T-helper 1 cell treated with Interleukin-12 subunit alpha and Interleukin-12 subunit beta and Interleukin-4 antibody, amounts not matched to agents 30 ng/mL and 1 ng/mL, for 36 hours (primary cell): ENCODE measurements at places on chromosomes 5 and 9. TPM values are rescaled to one million over a fixed set of nuclear protein-coding genes. Genes with fewer than 3 reads are reported as not detected.

The C5orf58 gene
- not detected in 2 replicates for total RNA-seq

The TAF11L5 gene
- total RNA-seq, result not detected in 2 replicates

The FOXD4 gene
- total RNA-seq, result 0.20 TPM in 1 of 2 replicates, not detected in the other

The HAPLN1 gene
- not detected in 2 replicates for total RNA-seq
